ENCODE measurements at places on chromosomes 6 and 20.
A peak's percentile ranks its signal among the peaks of the same experiment; 100 is the strongest.

GRCh38 chr6:143243786-143244185 is 183.1 kb downstream of the AIG1 start:
- no peak for DNase-seq

DNA sequence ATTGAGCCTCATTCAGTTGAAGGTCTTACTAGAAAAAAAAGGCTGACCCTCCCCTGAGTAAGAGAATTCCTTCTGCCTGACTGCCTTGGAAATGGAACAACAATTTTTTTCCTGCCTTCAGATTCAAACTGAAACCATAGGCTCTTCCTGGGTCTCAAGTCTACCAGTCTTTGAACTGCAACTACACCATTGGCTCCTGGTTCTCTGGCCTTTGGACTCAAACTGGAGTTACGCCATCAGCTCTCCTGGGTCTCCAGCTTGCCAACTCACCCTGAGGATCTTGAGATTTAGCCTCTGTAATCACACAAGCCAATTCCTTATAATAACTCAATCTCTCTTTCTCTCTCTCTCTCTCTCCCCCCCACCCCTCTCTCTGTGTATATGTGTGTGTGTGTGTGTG is 36.0 kb upstream of the SNX9 start:
- no peak for DNase-seq

DNA sequence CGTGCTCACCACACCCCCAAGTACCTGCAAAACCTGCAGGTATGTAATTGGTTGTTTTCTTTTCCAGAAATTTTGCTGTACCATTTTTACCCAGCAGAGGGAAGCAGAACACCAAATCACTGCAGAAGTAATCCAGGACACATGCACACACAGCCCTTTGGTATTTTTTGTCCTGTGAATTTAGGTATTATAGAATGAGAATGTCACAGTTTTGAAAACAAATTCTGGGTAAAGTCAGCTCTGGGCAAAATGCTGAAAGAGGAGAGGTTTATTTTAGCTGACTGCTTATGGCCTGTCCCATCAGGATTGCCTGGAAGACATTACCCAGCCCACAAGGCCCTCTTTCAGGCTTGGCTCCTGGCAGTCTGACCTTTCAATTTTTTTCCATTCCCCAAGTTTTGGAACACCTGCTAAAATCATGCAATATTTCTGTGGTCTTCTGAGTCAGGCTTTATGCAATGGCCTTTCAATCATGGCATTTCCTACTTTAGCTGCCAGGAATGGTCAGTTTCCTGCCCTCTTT is 3.5 kb upstream of the EFHC1 start:
- no peak for DNase-seq

- DNase-seq: no peak
These were observed 52.9 kb downstream of the RNASET2 start for GRCh38 chr6:166903500-166903899.

GRCh38 chr6:136962661-136963060 is 40.6 kb downstream of the SLC35D3 start:
- DNase-seq: no peak

GRCh38 chr6:22467645-22468044 is 101.7 kb upstream of the HDGFL1 start:
- DNase-seq: no peak

GRCh38 chr6:165292657-165293056 is 16.7 kb downstream of the C6orf118 start:
- DNase-seq: no peak

GRCh38 chr6:161037873-161038228 is 46.3 kb downstream of the MAP3K4 start:
- no peak for DNase-seq

GRCh38 chr20:17625246-17626051 is 55.6 kb downstream of the DSTN start:
- no peak for DNase-seq

- DNase-seq: no peak
These were observed 142.5 kb upstream of the HDDC2 start for GRCh38 chr6:125444006-125444923.

GRCh38 chr6:47335466-47335865 is 25.8 kb upstream of the TNFRSF21 start:
- DNase-seq: no peak

GRCh38 chr6:9745476-9745875 is 669.4 kb downstream of the TFAP2A start:
- no peak for DNase-seq

DNA sequence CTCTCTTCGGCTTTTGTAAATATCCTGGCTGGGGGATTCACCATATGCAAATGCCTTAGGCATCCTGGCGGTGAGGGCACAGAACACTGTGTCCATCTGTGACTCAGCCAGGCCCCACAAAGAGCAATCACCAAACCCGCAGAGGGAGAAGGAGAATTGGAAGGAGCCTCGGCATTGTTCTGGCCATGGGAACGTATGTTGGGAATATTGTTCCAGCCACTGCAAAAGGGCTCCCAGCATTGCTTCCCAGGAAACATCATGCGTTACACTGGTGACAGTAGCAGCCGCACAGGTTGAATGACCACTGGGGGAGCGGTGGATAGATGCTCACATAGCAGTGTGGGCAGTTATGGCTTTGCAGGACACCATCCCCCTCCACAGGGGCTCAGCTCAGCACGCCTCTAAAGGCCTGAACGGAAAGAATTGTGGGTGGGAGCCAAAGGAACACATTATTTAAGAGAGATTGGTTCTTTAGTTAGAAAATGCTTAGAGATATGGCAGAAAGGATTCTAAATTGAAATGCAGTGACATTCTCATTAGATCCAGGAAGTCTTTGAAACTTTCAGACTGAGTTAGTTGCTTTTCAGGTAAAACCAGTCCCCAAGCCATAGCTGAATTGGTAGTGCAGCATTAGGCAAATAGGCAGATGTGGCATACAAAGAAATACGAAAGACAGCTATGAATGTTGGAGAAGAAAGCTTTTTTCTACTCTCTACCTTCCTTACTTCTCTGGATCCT is 104.3 kb downstream of the RNF144B start:
- DNase-seq: no peak

GRCh38 chr20:54138427-54138826 is 35.4 kb downstream of the CYP24A1 start:
- no peak for DNase-seq

DNA sequence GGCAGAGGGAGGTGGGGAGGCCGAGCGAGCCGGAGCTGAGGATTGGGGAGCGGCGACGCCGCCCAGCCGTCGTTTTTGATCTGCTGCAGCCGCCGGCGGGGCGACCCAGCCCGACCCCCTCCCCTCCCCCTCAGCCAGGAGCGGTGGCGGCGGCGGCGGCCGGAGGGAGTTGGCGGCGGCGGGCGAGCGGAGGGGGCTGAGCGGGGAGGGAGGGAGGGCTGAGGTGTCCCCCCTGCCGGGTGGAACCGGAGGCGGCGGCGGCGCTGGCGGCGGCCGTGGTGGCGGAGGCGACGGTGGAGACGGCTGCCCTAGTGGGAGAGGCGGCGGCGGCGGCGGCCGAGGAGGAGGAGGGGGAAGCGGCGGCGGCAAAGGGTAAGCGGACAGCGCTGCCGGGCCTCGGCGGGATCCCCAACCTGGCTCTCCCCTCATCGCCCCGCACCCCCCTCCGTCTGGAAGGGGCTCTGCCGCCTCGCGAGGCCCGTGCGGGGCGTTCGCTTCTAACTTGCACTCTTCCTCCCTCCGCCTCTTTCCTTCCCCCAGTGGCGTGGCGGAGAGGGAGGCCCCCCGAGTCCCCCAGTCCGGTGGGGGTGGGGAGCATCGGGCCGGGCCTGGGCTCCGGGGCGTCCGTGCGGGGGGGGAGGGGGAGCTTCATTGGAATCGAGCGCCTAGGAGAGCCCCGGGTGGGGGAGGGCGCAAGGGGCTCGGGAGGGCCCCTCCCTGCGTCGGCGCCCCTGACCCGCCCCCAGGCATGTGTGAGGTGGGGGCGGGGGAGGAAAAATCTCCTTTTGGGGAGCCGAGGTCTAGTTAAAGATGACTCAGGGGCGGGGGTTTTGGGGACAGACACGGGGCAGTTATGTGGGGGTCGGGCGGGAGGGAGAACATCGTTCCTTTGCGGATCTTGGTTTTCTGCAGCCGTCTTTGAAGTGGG is at the start of gene TAB2:
TSS of gene TAB2 (plus strand) at position 69 of the 928 bp plus-strand sequence. CDS start 52,286 bp downstream, outside the sequence.
- DNase-seq: peak; percentile 64

GRCh38 chr6:130749402-130749801 is 77.8 kb upstream of the SMLR1 start:
- no peak for DNase-seq

GRCh38 chr6:68364271-68364805 is 270.7 kb upstream of the ADGRB3 start:
- DNase-seq: no peak

- no peak for DNase-seq
These were observed 30.4 kb downstream of the SCAF8 start for GRCh38 chr6:154763650-154764049.

GRCh38 chr6:141413196-141413595 is 719.5 kb upstream of the GJE1 start:
- DNase-seq: no peak

- DNase-seq: peak; percentile 17
These were observed 960 bp downstream of the ATP9A start for GRCh38 chr20:51766994-51767866.

DNA sequence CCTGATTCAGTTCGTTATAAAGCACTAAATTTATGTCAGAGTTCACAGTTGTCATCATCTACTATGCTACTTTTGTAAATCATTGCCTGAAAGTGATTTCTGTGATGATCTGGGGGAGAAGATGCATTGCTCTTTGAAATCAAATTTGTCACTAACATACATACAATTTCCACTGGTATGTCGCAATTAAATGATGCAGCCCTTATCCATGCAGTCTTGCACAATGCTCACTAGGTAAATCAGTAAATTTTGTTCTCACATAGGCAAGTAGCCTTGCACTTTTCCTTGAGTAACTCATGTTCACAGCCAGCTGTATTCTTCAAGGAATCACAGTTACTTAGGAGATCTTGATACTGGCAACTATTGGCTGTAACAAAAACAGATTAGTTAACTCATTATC is 20.8 kb downstream of the CRISP2 start:
- DNase-seq: no peak

- no peak for DNase-seq
These were observed 523.4 kb upstream of the BTBD3 start for GRCh38 chr20:11394145-11394833.

GRCh38 chr6:9503111-9503761 is 911.6 kb downstream of the TFAP2A start:
- no peak for DNase-seq

- no peak for DNase-seq
These were observed 260.0 kb upstream of the ECI2 start for GRCh38 chr6:4395386-4395785.

GRCh38 chr6:96742702-96743101 is 94.6 kb downstream of the GPR63 start:
- no peak for DNase-seq

DNA sequence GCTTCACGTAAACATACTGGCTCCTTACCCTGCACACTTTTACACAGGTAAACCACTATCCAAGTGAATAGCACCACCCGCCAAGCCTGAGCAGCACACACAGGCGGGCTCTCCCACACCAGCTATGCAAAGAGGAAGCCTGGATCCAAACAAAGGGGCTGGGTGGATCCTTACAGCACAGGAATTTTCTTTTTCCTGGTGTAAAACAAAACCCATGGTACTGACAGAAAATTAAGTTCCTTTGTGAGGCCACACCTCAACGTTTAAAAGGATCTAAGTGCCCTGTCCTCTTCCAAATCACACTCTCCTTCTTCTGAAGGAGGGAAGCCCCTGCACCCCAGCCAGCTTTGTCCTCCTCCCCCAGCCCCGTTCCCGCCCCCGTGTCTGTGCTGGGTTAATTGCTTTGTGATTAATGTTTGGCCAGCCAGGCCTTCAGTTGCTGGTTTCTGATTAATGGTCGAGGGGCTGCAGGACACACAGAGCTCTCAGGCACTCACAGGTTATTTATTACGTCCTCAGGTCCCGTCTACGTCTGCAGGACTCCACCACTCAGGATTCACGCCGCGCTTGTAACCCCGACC is 6.1 kb downstream of the DACT2 start:
- DNase-seq: no peak

GRCh38 chr20:21302664-21303060 is 469 bp upstream of the XRN2 start:
- no peak for DNase-seq

- DNase-seq: no peak
These were observed 19.8 kb upstream of the LMBRD1 start for GRCh38 chr6:69816569-69816968.

- DNase-seq: no peak
These were observed 71.3 kb upstream of the SLC2A12 start for GRCh38 chr6:134123666-134124208.

DNA sequence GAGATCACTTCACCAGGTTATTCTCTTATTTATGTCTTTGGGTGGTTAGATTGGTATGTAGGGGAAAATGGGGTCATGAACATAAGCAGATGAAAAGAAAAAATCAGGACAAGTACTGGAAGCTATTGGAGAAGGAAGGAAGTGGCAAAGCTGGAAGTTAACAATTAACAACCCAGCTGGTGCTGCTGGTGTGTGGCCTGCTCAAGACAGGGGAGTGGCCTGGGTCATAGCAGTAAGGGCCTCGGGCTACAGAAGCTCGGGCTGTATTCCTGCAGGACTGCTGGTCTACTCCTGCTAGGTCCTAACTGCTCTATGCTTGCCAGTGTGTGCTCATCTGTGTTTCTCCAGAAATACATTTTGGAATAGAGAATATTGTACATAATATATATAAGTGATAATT is 19.6 kb downstream of the MYLIP start:
- DNase-seq: no peak

- DNase-seq: no peak
These were observed 265.0 kb downstream of the ADGRG6 start for GRCh38 chr6:142566628-142567396.

DNA sequence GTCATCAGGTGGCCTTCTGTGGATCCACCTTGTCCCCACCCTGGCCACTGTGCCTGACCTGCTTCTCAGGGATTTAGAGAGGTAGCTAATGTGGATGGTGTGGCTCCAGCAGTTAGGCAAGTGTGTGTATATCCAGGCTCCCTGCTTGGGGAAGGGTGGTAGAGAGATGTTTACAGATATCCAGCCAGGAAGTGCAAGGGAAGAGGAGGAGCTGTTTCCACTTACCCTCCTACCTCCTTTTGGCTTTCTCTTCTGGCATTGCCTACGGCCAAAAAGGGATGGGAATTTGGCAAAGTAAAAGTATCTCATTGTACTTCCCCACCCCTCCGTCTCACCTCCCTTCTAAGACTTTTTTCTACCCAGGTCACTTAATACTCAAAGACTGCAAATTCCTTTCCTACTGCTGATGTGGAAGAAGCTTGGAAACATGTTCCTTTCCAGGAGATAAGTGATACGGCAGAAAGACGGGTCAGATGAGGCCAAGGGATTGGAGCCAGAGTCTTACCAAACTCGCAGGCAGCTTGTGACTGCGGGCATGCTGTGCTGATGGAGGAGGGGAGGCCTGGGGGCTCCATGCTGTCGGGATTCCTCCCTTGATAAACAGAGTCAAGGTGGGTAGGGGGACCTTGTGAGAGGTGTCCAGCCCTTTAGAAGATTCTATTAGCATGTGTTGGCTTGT is 253.4 kb downstream of the PRL start:
- DNase-seq: no peak

DNA sequence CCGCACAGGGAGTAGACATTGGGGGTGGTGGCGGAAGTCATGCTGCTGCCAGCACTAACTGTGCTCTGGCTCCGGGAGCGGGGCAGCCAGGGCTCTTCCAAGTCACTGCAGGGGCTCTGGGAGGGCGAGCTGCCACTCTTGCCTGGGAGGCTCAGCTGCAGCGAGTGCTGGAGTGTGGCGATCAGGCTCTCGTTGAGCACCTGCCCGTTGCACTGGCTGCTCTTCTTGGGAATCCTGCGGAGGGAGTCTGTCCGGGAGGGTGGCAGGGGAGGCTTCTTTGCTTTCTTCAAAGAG is 28.0 kb downstream of the HEBP2 start:
- no peak for DNase-seq

GRCh38 chr20:46014517-46015396 is 6.0 kb downstream of the MMP9 start:
- DNase-seq: no peak
